Ovary (tissue), 10 donors: ENCODE measurements at places on chromosomes 2 and 18. TPM values are rescaled to one million over a fixed set of nuclear protein-coding genes. Genes with fewer than 3 reads are reported as not detected.

Gene UGT1A10
- not detected for total RNA-seq

Gene OR6B2
- total RNA-seq: not detected

Gene GALNT5
- total RNA-seq: 0.12 TPM

Gene GPR45
- total RNA-seq: not detected

Gene TAF1B
- total RNA-seq: 14.0 TPM

Gene COLEC12
- 5.9 TPM for total RNA-seq

Gene KCNF1
- total RNA-seq: not detected

Gene NPPC
- total RNA-seq: 4.2 TPM

Gene ALPI
- not detected for total RNA-seq

Gene RND3
- total RNA-seq: 23.0 TPM

Gene HSBP1L1
- total RNA-seq: 26.2 TPM

Gene CYP1B1
- total RNA-seq: 30.5 TPM

- no peak for DNase-seq
- H3K4me3 ChIP-seq: no peak overlapping the region
- no peaks in the 10 kb centered on the region for H3K27me3 ChIP-seq
- no peaks in the 10 kb centered on the region for H3K4me1 ChIP-seq
- no peak overlapping the region for H3K27ac ChIP-seq
- H3K36me3 ChIP-seq: no peaks in the 10 kb centered on the region
These were observed 128.6 kb downstream of the KCTD1 start for GRCh38 chr18:26419746-26420145.

- H3K36me3 ChIP-seq: no peaks in the 10 kb centered on the region
- no peaks in the 10 kb centered on the region for H3K4me1 ChIP-seq
- H3K27ac ChIP-seq: no peak overlapping the region
- H3K4me3 ChIP-seq: no peak overlapping the region
- no peaks in the 10 kb centered on the region for H3K27me3 ChIP-seq
- DNase-seq: peak; percentile 75
These were observed 9.8 kb upstream of the ZNF397 start for GRCh38 chr18:35231052-35231451.

- DNase-seq: no peak
- no peaks in the 10 kb centered on the region for H3K27me3 ChIP-seq
- H3K27ac ChIP-seq: no peak overlapping the region
- H3K36me3 ChIP-seq: no peaks in the 10 kb centered on the region
- H3K4me1 ChIP-seq: no peaks in the 10 kb centered on the region
These were observed 950 bp downstream of the KLHL30 start for GRCh38 chr2:238139196-238140039.

GRCh38 chr2:189178726-189179569 is 613 bp downstream of the COL5A2 start:
- peaks cover 1% of the 10 kb centered on the region for H3K4me1 ChIP-seq
- peak; percentile 28 for DNase-seq
- H3K36me3 ChIP-seq: no peaks in the 10 kb centered on the region

GRCh38 chr2:44479127-44479887 is 117.6 kb downstream of the CAMKMT start:
- no peak overlapping the region for H3K4me3 ChIP-seq
- no peaks in the 10 kb centered on the region for H3K36me3 ChIP-seq
- H3K27me3 ChIP-seq: no peaks in the 10 kb centered on the region
- no peak overlapping the region for H3K27ac ChIP-seq

DNA sequence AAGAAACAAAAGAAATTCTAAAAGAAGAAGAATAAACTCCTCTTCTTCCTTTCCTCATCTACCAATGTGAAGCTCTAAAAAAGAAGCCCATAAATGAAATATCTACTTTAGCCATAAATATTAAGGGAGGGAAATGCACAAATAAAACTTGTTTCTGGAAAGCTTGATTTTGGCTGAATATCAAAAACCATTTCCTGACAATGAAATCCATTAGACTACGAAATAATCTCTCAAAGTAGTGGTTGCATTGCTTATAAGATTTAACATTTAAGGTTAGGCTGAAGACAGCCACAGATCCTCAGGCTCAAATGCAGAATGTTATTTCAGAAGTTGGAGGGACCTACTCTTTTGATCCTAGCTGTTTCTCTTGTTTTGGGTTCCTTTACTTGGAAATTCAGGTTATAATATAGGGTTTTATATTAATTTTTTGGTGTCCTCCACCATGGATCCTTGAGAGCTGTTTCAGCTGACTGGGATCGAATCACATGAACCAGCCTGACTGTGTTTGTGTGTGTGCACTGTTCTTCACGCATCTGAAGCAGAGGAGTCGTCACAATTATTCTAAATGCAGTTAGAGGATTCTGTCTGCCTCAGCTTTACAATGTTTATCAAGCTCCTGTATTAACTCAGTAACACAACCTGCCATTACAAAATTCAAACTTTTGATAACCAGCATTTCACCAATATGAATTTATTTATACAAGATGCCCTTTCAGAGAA is 474.8 kb downstream of the ARHGAP15 start:
- no peak for DNase-seq
- H3K27ac ChIP-seq: no peak overlapping the region
- H3K4me1 ChIP-seq: peaks cover 5% of the 10 kb centered on the region
- no peaks in the 10 kb centered on the region for H3K27me3 ChIP-seq

GRCh38 chr2:150006591-150006990 is 419.0 kb upstream of the MMADHC start:
- H3K4me1 ChIP-seq: no peaks in the 10 kb centered on the region
- H3K27ac ChIP-seq: no peak overlapping the region
- no peaks in the 10 kb centered on the region for H3K36me3 ChIP-seq

- H3K36me3 ChIP-seq: no peaks in the 10 kb centered on the region
- no peaks in the 10 kb centered on the region for H3K27me3 ChIP-seq
- H3K4me1 ChIP-seq: no peaks in the 10 kb centered on the region
- no peak for DNase-seq
- no peak overlapping the region for H3K27ac ChIP-seq
- H3K4me3 ChIP-seq: no peak overlapping the region
These were observed 675.6 kb upstream of the CELF4 start for GRCh38 chr18:38241216-38241615.

DNA sequence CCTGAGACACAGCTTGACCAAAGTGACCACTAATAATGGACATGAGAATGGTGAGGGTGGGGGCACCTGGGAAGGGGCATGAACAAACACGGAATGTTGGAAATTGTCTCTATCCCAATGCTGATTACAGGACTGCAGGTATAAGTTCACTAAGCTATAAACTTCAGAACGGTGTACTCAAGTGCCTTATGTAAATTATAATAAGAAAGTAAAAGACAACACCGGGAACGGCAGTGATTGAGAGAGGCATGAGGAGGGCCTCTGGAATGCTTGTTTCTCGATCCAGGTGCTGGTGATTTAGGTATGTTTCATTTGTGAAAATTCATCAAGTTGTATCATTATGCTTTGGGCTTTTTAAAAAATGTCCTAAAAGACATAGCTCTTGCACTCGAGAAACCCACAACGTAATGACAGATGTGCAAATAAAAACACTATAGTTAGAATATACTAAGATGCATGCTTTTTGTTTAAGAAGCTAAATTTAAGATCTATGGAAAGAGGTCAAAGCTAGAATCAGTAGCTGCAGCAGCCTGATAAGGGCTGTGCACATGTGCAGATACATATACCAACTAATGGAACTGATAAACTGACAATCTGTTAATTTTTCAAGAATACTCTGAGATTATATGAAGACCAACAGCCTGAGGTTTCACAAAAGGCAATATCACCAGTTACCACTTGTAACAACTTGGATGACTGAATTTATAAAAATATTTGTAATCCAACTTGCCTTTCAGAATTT is 7.6 kb downstream of the HIBCH start:
- no peak overlapping the region for H3K27ac ChIP-seq
- DNase-seq: no peak
- no peaks in the 10 kb centered on the region for H3K27me3 ChIP-seq
- H3K4me3 ChIP-seq: no peak overlapping the region

DNA sequence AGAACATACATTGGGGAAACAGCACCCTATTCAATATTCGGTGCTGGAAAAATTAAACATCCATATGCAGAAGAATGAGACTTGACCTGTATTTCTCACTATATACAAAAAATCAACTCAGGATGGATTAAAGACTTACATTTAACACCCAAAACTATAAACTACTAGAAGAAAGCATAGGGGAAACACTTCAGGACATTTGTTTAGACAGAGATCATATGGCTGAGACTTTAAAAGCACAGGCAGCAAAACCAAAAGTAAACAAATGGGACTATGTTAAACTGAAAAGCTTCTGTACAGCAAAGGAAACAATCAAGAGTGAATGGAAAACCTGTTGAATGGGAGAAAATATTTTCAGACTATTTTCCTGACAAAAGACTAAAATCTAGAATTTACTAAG is 1694.1 kb upstream of the CELF4 start:
- H3K27me3 ChIP-seq: no peaks in the 10 kb centered on the region
- no peak overlapping the region for H3K27ac ChIP-seq
- DNase-seq: no peak
- no peaks in the 10 kb centered on the region for H3K36me3 ChIP-seq

GRCh38 chr2:223894968-223895367 is 50.2 kb downstream of the WDFY1 start:
- H3K27me3 ChIP-seq: no peaks in the 10 kb centered on the region
- no peak for DNase-seq
- H3K4me3 ChIP-seq: no peak overlapping the region
- no peaks in the 10 kb centered on the region for H3K36me3 ChIP-seq
- no peak overlapping the region for H3K27ac ChIP-seq

- no peak for DNase-seq
- H3K27ac ChIP-seq: no peak overlapping the region
- no peaks in the 10 kb centered on the region for H3K4me1 ChIP-seq
- H3K36me3 ChIP-seq: no peaks in the 10 kb centered on the region
- H3K27me3 ChIP-seq: no peaks in the 10 kb centered on the region
These were observed 4.0 kb downstream of the B4GALT6 start for GRCh38 chr18:31680433-31680811.

GRCh38 chr2:20507166-20507692 is 60.4 kb downstream of the RHOB start:
- no peaks in the 10 kb centered on the region for H3K36me3 ChIP-seq
- H3K4me3 ChIP-seq: no peak overlapping the region
- peaks cover 2% of the 10 kb centered on the region for H3K4me1 ChIP-seq
- H3K27ac ChIP-seq: no peak overlapping the region

GRCh38 chr2:202541137-202541536 is 93.6 kb upstream of the FAM117B start:
- no peak overlapping the region for H3K4me3 ChIP-seq
- DNase-seq: no peak
- peaks cover 2% of the 10 kb centered on the region for H3K4me1 ChIP-seq
- H3K27ac ChIP-seq: no peak overlapping the region

GRCh38 chr2:155841442-155841841 is 491.1 kb downstream of the NR4A2 start:
- DNase-seq: no peak
- no peak overlapping the region for H3K4me3 ChIP-seq
- H3K27ac ChIP-seq: no peak overlapping the region
- H3K4me1 ChIP-seq: no peaks in the 10 kb centered on the region
